ENCODE measurements at places on chromosomes 2 and 18.

- no peak for DNase-seq
Measured at GRCh38 chr2:129765326-129765677, 214.2 kb upstream of the RAB6C start.

- DNase-seq = peak; percentile 30
Measured at GRCh38 chr18:25111377-25112288, 240.3 kb downstream of the ZNF521 start.

DNA sequence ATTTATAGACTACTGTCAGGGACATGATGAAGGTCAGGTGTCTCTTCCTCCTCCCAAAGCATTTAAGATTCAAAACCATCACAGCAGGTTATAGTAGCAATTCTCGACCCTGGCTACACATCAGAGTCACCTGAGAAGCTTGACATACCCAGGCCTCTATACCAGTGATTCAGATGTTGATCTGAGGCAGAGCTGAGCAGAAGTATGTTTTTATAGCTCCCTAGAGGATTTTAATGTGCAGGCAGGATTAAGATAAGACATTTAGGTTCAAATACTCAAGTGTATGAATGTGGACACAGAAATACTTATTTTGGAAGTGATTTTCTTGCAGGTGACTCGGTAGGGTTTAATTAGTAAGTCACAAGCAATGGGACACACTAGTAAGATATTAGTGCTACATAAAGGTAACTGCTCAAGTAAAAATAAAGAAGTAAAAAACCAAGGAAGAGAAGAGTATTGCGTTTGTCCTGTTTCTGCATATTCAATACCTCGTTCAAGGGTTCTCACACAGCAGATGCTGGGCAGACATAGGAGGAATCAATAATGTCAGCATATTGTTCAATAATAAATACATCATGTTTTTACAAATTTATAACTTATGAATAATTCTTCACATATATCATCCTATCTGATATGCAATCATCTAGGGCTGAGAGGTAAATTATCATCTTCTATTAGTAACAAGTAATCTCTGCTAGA, 7.0 kb downstream of the GCFC2 start:
- DNase-seq = no peak

GRCh38 chr2:211084352-211084751, 528.0 kb downstream of the CPS1 start:
- no peak for DNase-seq

GRCh38 chr2:10103179-10103578, 19.4 kb upstream of the RRM2 start:
- DNase-seq = no peak

GRCh38 chr2:117723888-117724434, 90.5 kb upstream of the DDX18 start:
- DNase-seq = no peak

DNA sequence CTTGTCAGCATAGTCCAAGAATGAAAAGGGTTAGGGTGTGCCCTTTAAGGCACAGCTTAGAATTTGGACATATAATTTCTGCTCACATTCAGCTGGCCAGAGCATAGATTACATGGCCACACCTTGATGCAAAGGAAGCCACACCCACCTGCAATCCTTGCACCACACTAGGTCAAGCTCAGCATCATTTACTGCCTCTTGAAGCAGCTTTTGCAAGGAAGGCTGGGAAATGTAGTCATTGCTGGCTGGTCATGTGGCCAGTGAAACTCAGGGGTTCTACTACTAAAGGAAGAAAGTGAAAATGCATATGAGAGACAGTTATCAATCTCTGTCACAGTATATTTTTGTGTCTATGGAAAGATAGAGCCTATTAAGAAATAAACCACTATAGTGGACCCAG, 159.3 kb downstream of the GFPT1 start:
- no peak for DNase-seq

DNA sequence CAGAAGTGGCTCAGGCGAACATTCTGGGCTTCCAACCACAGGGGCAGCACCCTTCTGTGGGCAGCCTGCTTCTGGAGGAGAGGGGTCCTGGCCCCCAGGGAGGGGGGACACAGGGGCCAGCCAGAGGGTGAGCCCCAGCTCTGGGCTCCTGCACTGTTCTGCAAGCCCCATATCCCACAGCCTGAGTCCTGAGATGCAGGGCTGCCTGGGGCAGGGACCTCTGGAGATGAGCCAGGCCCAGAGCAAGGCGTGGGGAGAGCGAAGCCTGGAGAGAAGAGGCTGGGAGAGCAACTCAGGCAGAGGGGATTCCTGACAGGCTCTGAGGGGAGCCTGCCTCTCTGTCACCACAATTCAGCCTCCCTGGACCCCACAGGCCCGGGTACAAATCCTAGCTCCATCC, 13.5 kb upstream of the PRSS56 start:
- no peak for DNase-seq

GRCh38 chr2:240739797-240740196, 48.1 kb downstream of the AQP12A start:
- no peak for DNase-seq

GRCh38 chr2:34731292-34731691, 1132.2 kb upstream of the FAM98A start:
- no peak for DNase-seq

- peak; percentile 73 for DNase-seq
Measured at GRCh38 chr2:106012591-106013347, 181.3 kb downstream of the UXS1 start.

GRCh38 chr18:79305911-79306310, 89.8 kb upstream of the NFATC1 start:
- DNase-seq = no peak

GRCh38 chr2:5696404-5696944, 4.3 kb downstream of the SOX11 start:
- no peak for DNase-seq

- DNase-seq = peak; percentile 20
Measured at GRCh38 chr2:102050854-102051391, 59.2 kb downstream of the IL1R2 start.

GRCh38 chr2:236180831-236181453, 12.8 kb upstream of the GBX2 start:
- peak; percentile 76 for DNase-seq

DNA sequence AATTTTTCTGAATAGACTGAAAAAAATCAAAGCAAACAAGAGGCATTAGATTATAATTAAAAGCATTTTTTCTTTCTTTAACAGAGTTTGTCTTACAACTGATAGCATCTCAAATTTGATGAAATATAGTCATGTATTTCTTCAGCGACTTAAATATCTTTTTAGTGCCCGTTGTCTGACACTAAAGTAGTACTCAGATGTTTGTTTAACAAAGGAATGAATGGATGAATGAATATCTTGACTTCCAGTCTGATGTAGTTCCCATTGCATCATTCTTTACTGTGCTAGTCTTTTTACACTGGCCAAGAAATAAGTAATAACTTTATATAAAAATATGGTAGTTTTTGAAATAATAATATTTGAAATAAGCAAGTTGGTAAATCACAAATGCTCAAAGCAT, 111.1 kb downstream of the TTC27 start:
- DNase-seq = no peak

Data from cerebellum (tissue), 4 donors.